Amniotic stem cell (primary cell): ENCODE measurements at places on chromosomes 4 and X.
A peak's percentile ranks its signal among the peaks of the same experiment; 100 is the strongest.

GRCh38 chr4:41329361-41329760 is 72.6 kb downstream of the UCHL1 start:
- DNase-seq: no peak

GRCh38 chr4:29295280-29295679 is 1424.9 kb upstream of the PCDH7 start:
- no peak for DNase-seq

DNA sequence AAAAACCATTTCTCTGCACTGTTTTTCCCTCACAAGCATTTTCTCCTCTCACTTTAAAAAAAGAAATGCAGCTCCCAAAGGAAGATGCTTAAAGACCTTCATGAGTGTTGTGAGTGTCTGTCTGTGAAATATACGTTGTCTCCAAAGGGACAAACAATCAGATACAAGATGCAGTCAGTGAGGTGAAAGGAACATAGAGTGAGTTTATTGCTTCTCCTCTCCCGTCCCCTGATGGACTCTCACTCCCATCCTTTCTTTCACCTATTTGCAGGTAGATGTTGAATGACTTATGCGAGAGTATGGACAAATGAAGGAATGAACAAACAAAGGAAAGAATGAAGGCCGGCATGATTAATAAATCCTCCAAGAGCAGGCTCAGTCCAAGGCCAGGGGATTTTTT is 561.2 kb upstream of the DIPK2B start:
- DNase-seq: no peak

DNA sequence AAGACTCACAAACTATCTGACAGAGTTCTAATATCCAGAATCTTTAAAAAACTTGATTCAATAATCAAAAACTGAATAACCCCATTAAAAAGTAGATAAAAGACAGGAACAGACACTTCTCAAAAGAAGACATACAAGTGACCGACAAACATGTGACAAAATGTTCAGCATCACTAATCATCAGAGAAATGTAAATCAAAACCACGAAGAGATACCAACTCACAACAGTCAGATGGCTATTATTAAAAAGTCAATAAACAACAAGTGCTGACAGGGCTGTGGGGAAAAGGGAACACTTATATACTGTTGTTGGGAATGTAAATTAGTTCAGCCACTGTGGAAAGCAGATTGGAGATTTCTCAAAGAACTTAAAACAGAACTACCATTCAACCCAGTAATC is 138.1 kb upstream of the RASGEF1B start:
- DNase-seq: no peak

- DNase-seq: no peak
Observed at GRCh38 chr4:150722908-150723362, 141.0 kb downstream of the MAB21L2 start.

DNA sequence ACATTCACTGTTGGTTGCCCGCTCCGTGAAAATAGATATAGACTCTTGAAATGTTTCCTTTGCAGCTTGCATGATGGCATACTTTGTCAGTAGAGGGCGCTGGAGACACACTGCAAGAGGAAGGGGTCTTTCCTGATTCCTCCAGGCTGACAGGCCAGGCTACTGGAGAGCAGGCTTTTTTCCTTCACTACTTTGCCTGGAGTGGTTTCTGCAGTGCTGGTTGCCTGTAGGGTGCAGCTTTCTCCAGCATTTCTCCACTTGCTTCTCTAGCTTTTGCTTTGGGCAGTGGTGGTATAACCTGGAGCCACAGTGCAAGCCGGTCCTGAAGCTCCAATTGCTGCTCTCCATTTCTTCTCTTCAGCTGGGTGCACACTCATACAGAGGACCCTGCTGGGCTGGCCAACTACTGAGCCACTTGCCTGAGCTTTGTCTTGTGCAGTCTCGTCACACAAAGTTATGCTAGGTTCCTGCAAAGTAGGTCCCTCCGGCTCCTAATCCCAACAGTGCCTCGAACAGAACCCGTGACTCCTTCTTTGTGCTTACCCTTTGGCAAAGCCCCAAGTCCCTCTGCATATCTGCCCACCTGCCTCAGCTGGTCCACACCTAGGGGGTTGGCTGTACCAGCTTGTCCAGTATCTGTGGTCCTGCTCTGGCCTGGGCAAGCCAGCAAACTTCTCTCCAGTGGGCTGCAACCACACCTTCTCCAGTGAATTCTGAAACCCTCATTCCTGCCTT is 46.3 kb downstream of the RASSF6 start:
- DNase-seq: peak; percentile 78

DNA sequence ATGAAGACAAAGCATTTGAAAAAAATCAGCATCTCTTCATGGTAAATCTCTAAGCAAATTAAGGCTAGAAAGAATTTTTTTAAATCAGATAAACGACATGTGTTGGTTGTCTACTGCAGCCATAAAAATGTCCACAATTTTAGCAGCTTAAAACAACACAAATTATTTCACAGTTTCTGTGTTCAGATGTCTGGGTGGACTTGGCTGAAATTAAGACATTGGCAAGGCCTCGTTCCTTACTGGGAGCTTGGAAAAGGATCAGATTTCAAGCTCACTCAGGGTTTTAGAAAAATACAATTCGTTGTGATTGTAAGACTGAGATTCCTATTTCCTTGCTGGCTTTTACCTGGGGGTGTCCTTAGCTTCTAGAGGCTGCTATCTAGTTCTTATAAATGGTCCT is 1470.6 kb downstream of the PCDH19 start:
- no peak for DNase-seq

- no peak for DNase-seq
Observed at GRCh38 chrX:78769946-78770345, 22.4 kb downstream of the LPAR4 start.

GRCh38 chr4:36123906-36124305 is 120.4 kb downstream of the ARAP2 start:
- no peak for DNase-seq

DNA sequence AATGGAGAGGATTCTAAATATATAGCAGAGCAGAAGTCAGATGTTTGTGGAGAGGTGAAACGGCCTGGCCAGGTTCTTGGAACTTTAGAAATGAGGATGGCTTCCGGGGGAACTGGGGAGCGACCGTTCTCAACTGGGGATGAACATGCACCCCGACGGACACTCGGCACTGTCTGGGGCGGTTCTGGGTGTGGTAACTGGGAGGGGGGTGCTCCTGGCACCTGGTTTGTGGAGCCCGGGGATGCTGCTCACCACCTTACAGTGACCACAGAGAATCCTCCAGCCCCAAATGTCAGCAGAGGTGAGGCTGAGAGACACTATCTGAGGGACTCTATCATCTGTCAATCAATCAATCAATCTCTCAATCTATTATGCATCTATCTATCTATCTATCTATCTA is 69.0 kb upstream of the PPP2R3B start:
- no peak for DNase-seq

DNA sequence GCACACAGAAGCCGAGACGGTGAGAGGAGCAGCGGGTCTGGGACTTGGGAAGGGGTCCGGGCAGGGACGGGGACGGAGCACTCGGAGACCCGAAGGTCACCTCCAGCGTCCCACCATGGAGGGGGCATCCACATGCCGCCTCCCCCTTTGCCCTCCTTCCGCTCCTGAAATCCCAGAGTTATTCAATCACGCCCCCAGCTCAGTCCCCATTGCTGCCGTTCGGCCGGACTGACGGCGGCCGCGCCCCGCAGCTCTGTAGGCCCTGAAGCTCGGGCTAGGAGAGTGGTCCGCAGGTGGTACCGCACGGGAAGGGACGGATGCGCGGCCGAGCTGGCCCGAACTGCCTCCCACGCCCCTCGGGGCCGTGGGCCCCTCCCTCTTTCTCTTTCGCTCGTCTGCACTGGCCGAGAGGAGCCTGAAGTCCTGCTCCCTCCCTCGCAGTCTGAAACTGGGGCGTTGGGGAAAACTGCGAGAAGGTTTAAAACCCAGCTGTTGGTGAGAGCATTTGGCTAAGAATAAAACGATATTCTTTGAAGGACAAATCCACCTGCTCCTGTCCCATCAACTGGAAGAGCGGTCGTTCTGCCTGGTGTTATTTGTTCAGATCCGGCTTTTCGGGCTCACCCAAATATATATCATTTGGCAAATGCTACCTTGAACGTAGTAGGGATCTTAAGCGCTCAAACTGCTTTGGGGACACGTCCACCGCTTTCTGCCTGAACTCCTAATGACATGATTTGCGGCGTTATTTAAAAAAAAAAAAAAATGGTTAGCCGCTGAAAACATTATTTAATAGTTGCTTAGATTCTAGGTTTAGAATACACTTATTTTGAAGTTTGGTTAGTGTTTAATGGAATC is 719 bp downstream of the USO1 start:
- DNase-seq: peak; percentile 62

- no peak for DNase-seq
Observed at GRCh38 chr4:182093431-182093831, 149.8 kb upstream of the TENM3 start.
